ENCODE measurements at places on chromosomes 2 and 18. TPM values are rescaled to one million over a fixed set of nuclear protein-coding genes. Genes with fewer than 3 reads are reported as not detected.

DNA sequence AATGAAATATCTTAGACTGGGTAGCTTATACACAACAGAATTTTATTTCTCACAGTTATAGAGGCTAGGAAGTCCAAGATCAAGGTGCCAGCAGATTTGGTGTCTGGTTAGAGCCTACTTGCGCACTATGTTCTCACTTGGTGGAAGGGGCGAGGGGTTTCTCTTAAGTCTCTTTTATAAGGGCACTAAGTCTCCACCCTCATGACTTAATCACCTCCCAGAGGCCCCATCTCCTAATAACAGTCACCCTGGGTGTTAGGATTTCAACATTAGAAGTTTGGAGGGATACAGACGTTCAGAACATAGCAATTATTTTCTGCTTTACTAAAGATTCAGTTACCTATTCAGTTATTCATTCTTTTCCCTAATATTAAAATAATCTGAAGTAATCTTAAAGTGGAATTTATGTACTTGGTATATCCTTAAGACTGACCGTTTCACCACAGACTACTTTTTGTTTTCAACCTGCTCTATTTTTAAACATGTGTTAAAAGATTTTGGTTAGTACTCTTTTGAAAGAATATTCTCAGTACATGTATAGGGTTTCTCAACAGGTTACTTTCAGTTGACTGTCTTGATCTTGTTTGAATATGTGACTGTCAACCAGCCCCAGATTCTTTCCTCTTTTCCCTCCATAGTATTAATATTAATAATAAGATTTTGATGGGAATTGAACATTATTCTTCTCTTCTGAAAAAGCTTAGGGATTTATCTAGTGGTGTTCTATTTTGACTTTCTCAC is 130.0 kb downstream of the TAF4B start:
- ATAC-seq, result no peak

GRCh38 chr2:132424526-132425121 is 8.0 kb downstream of the GPR39 start:
- peak; percentile 35 for ATAC-seq

The SERPINB4 gene
- total RNA-seq, result 418 TPM

GRCh38 chr2:10240161-10240681 is 62.5 kb upstream of the HPCAL1 start:
- no peak for ATAC-seq

DNA sequence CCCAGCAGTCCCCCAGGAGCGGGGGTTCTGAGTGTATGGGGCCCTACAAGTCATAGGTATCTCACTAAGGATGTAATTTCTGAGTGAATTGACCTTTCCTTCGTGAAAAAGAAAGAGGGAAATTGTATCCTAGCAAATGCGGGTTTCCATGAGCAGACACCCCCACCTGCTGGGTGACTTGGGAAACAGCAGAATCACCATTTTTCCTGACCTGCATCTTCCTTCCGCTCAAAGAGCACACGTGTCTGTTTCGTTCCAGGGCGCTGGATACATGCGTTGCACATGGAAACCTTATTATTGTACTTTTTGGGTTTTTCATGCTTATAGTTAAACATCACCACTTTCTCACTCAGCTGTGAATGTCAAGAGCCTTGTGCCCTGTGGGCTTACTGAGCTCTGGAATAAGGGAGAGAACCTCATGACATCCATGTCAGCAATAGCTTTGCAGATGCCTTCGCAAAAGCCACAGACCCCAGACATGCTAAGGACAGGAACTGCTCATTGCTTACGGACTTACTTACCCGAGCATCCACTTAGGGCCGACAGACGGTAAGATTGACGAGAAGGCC is 132.8 kb downstream of the TPO start:
- ATAC-seq, result peak; percentile 49

DNA sequence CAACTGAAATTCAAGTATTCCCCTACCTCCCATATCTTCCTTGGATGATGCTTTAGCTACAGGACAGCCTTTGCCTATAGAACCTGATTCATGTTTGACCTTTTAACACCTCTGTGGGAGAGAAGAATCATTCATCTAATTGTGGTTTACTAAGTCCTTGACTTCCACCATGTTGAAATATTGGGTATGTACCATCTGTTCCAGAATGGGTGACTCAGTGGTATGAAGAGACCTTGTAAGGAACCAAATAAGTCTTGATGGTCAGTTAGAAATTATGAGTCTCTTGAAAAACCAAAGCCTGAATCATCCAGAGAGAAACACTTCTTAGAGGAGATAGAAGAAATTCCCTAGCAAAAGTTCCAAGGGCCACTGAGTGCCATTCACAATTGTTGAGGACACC is 27.5 kb downstream of the STAMBP start:
- no peak for ATAC-seq

The SAG gene
- not detected for total RNA-seq

- ATAC-seq, result no peak
Measured at GRCh38 chr2:119983108-119983507, 29.8 kb upstream of the EPB41L5 start.

GRCh38 chr2:2012505-2012904 is 268.2 kb upstream of the PXDN start:
- no peak for ATAC-seq

The TIGD1 gene
- total RNA-seq, result 2.5 TPM

DNA sequence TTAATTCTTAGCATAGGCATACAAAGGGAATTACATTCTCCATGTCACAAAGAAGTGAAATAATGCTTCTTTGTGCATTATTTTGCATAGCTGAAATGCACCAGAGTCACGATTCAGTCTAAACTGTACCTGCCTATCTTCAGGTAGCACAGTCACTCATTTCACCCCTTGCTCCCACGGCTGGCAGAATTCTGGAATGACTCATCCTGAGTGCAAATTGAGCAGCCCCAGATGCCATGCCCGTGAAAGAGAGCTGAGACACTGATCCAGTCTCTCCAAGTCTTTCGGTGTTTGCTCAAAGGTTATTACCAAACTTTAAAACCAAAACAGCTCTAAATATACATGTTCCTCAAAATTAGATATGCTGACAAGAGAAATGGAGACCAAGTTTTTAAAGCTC is 168.3 kb upstream of the POU3F3 start:
- ATAC-seq, result no peak

- ATAC-seq, result peak; percentile 65
Measured at GRCh38 chr2:84906900-84907714, 1.7 kb downstream of the TMSB10 start.

- ATAC-seq, result no peak
Measured at GRCh38 chr2:39954346-39954745, 175.3 kb upstream of the THUMPD2 start.

DNA sequence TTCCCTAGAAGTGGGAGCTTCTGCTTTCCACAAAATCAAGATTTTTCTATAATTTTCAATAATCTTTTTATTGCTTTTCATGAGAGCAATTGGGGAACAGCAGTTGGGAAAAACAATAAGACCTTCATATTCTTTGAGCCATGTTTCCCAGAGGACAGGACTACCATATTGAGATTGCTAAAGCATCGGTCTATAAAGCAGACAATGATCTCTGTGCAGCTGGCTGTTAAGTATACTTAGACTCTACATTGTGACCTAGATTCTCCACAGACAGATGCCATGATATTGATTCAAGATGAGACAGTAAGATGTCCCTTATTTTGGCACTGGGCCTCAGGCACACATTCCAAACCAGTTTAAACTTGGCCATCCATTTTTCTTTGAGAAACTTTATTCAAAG is 1178.7 kb downstream of the SUCLG1 start:
- ATAC-seq, result no peak

- ATAC-seq, result no peak
Measured at GRCh38 chr2:99648178-99648844, 158.5 kb upstream of the REV1 start.

The MYO3B gene
- total RNA-seq, result 0.24 TPM

The GCC2 gene
- total RNA-seq, result 11.0 TPM

- no peak for ATAC-seq
Measured at GRCh38 chr2:230430957-230431910, 15.2 kb downstream of the SP100 start.

- ATAC-seq, result no peak
Measured at GRCh38 chr2:66448136-66448991, 13.4 kb downstream of the MEIS1 start.

The TTN gene
- 1.5 TPM for total RNA-seq

- no peak for ATAC-seq
Measured at GRCh38 chr2:119879502-119879901, 119.8 kb downstream of the PTPN4 start.

The GREB1 gene
- total RNA-seq, result 0.60 TPM

All from esophagus mucosa (tissue), 1 donor.